Dermis microvascular lymphatic vessel endothelial cell (primary cell): ENCODE measurements at places on chromosomes 16 and 17. TPM values are rescaled to one million over a fixed set of nuclear protein-coding genes. Genes with fewer than 3 reads are reported as not detected.
A peak's percentile ranks its signal among the peaks of the same experiment; 100 is the strongest.

DNA sequence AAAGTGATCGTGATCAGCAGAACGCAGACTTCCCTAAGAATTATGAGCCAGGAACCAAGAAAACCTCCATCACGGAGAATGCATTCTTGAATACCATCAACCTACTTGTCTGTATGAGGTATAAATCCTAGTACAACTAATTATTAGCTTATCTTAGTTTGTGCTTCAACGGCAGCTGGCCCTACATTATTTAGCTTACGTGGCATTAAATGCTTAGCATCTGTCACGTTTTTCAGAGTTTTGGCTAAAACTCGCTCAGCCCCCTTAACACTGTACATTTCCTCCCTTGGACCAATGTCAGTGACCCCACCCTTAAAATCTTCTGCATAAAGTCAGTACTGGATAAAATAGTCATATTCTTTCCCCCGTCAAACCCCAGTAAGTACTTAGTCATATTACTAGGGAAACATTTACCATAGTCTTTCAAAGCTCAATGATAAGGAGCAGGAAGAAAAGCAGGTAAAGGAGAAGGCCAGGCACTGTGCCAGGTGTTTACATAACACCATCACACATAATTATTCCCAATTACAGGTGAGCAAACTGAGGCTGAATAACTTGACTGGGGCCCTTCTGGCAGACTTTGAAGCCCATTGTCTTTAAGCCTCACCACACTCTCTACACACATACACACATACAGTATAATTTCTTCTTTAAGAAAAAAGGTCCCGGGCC lies 16.6 kb upstream of the TXNDC11 start:
- no peak for DNase-seq

GRCh38 chr17:82107341-82107860 lies 9.4 kb upstream of the FASN start:
- no peak for DNase-seq

- DNase-seq = peak; percentile 88
Measured at GRCh38 chr17:7234083-7234951, at the start of gene DVL2. Gene DVL2, minus strand, starts transcription at chr17:7234517. Its CDS starts 255 bp downstream, at chr17:7234262.

DNA sequence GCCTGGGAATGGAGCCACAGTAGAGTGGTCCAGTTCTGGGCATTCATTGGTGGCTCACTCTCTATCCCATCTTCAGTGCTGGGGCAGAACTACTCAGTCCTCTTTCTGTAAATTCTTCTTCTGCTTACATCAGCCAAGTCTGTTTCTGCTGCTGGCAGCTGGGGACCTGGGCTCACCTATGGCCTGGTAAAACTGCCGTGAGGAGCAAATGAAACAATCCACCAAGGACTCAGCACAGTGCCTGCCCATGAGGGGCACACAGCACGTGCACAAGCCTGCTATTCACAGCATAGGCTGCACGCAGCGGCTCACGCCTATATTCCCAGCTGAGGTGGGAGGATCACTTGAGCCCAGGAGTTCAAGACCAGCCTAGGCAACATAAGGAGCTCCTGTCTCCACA lies 30.9 kb upstream of the SNN start:
- DNase-seq = no peak

- no peak for DNase-seq
Measured at GRCh38 chr17:5264893-5265292, 17.2 kb upstream of the RABEP1 start.

GRCh38 chr17:19387921-19388521 lies 1.0 kb upstream of the MFAP4 start:
- DNase-seq = no peak

GRCh38 chr16:46688101-46688653 lies 801 bp downstream of the VPS35 start:
- DNase-seq = no peak

DNA sequence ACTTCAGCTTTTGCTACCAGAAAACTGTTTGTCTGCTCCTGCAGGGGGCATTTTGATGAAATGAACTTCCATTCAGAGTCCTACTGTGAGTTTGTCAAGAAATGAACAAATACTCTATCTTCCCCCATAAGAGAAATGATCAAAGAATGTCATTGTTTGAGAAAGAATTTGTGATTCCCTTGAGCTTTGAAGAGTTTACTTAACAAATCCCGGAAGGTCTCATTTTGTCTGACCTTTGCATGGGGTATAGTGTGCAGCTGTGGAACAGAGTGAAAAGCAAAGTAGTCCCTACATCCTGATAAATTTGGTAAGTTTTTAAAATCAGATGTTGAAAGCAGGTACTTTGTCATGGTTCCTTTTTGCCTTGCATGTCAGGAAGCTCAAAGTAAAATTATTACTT lies 178.0 kb downstream of the ABCC12 start:
- no peak for DNase-seq

DNA sequence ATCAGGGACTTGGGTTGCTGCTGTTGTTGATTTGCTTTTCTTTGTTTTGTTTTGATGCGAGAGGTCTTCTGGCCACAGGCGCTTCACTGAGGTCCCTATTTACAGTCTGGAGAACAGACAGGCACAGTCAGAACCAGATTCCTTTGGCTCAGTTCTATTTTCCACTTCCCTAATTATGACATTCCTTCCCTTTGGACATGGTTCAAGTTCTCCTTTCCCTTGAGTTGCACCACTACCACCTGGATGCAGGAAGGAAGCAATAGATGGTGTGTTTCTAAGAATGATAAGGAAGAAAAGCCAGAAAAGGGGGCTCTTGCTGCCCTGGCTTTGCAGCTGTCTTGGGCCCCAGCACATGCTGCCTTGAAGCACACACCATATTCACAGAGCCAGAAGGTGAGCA lies 160.6 kb downstream of the MAF start:
- DNase-seq = no peak

GRCh38 chr17:7443499-7444485 lies 1.1 kb upstream of the CHRNB1 start:
- no peak for DNase-seq

DNA sequence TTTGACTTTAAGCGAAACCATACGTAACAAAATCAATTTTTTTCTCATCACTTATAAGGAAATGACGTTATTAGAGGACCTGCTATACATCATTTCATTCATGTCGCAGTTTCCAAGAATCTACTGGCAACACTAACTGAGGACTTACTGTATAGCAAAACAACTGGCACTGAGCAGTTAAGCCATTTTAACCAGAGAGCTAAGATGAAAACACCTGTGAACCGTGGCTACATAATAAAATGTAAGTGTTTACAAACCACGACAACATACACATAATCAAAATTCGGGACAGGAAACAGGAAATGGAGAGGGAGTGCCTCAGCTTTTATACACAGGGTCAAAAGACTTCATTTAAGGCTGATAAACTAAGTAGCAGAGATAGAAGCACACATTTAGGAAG lies 29.5 kb downstream of the METTL16 start:
- DNase-seq = no peak

DNA sequence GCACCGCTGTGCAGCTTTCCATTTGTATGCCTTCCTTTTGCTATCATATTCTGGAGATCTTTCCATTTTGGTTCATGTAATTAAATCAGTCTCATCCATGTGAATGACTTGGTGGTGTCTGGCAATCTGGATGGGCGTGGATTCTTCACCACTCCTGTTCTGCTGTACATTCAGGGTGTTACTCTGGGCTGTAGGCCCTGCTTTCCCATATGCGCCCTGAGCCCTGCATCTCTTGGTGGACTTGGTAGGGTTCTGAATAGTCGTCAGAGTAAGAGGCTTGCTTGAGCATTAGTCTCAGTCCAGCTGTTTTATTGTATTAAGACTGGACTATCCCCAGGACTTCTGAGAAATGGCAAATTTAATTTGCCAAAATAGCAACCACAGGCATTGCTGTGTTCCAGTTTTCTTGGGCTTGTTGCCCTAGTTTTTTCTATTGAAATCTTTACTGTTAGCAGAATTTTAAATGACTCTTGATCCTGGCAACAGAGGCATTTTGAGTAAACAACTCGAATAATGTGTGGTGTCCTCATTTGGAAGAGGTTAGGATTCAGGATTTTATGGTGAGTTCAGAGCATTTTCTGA lies 14.9 kb downstream of the BANP start:
- DNase-seq = no peak

DNA sequence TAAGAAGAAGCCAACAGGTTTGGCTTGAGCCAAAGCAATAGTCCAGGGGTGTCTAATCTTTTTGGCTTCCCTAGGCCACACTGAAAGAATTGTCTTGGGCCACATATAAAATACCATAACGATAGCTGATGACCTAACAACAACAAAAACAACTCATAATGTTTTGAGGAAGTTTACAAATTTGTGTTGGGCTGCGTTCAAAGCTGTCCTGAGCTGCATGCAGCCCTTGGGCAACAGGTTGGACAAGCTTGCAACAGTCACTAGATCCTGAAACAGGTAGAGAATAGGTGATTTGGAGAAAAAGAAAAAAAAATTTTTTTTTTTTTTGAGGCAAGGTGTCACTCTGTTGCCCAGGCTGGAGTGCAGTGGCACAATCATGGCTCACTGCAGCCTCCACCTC lies 4.5 kb downstream of the CRYBA1 start:
- DNase-seq = no peak

DNA sequence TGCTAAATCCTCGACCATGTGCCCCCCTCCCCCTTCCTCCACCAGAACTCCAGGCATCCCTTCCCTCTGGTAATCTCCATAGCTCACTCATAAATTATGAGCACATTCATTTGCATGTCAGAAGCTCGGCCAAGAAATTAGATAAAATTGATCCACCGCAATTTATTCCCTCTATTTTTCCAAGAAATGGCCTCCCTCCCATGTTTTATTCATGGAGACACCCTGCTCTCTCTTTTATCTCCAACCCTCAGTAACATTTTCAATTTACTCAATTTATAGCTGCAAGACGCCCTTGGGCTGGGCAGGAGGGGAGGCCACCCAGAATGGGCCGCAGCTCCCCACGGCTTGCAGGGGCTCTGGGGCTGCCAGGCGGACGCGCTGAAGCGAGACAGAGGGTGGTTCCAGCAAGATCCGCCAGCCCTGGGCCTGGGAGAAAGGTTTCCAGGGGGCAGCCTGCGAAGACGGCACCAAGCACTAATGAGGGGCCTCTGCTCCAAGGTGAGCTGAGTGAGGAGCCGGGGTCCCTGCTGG lies 54.7 kb upstream of the ZNF423 start:
- DNase-seq = no peak

- no peak for DNase-seq
Measured at GRCh38 chr17:37849617-37849972, 74.6 kb upstream of the TBC1D3K start.

DNA sequence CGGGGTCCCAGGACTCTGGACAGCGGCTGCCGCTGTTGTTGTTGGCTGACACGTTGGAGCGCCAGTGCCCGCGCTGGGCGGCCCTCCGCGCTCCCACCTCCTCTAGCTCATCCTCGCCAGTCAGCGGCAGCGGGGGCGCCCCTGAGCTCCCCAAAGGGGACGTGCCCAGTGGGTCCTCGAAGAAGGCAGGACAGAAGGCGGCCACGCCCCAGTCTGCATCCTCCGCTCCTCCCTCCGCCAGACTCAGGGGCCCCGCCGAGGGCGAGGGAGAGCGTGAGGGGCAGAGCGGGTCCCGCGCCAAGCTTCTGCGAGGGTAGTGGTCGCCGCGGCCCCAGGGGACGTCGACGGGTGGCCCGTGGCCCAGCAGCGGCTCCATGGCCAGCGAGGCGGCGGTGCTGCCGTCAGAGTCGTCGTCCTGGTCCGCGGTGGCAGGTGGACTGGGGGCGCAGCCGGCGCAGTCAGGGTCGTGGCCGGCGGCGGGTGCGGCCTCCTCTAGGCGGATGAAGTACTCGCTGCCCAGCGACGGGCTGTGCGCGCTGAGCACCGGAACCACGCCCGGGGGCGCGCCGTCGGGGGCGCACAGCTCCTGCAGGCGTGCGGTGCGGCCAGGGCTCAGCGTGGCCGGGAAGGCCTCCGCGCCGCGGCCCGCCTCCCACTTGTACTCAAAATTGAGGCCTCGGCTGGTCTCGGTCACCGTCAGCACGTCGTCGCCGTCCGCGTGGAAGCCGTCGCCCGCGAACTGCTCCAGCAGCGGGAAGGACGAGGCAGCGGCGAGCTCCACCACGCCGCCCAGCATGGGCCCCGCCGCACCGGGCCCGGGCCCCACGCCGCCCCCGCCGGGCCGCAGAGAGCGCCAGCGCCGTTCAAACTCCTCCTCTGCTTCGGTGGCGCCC lies 43.2 kb upstream of the PVALEF start:
- no peak for DNase-seq

GRCh38 chr16:1800701-1801100 lies 7.2 kb upstream of the IGFALS start:
- no peak for DNase-seq

DNA sequence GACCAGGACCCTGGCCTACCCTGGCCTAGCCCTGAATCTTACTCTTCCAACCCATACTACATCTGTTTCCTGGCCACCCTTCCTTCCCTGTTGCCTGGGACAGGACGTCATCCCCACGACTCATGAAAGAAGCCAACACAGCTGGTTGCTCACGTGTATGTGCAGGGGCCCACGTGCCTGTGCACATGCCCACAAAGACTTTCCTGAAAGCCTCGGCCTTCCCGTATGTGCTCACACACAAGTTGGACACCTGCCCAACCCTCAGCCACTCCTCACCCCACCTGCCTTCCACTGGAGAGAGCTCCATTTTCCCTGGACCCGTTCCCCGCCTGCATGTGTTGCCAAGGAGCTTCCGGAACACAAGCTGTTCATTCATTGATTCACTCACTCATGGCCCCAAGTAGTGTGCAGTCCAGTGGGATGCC lies 7.0 kb downstream of the PLXDC1 start:
- DNase-seq = peak; percentile 93

DNA sequence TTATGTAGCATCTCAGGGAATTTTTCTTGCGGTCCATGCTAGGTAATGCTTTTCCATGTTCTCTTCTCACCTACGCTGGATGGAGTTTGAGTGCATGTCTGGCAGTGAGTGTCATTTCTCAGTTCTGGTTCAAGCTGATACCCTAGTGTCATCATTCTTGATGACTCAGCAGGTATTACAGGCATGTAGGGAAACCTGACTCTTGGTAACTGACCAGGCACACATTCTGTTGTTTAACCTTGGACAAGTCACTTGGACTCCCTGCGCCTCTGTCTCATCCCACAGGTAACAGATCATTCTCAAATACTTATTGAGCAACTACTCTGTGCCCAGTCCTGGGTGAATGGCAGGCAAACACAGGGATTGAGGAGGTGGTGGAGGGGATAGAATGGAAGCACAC lies 6.8 kb upstream of the RBFOX1 start:
- no peak for DNase-seq

DNA sequence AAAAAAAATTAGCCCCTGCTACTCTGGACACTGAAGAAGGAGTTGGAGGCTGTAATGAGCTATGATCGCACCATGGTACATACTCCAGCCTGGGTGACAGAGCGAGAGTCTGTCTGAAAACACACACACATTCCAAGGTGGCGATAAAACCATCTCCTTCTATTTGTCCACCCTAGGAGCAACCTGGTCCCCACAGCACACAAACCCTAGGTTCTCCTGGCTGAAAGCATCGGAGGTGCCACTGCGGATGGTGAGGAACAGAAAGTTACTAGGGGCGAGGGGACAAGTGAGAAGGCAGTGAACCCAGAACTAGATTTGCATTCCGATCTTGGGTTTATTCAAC lies 1.4 kb upstream of the ECI1 start:
- no peak for DNase-seq

EXOC3L1 gene
- 38.8 and 57.7 TPM in 2 replicates for total RNA-seq

LITAF gene
- total RNA-seq = 0.90 and 3.8 TPM in 2 replicates

EXOSC6 gene
- 28.2 and 40.0 TPM in 2 replicates for total RNA-seq

KRTAP9-8 gene
- total RNA-seq = not detected in 2 replicates

CLEC18A gene
- 0.13 TPM in 2 replicates for total RNA-seq

KRTAP4-6 gene
- not detected in 2 replicates for total RNA-seq

ADAD2 gene
- not detected in 2 replicates for total RNA-seq

XPO6 gene
- total RNA-seq = 59.4 and 64.2 TPM in 2 replicates

COPZ2 gene
- total RNA-seq = 5.5 and 9.5 TPM in 2 replicates

HS3ST4 gene
- 0.13 TPM in 1 of 2 replicates, not detected in the other for total RNA-seq

CDK5R1 gene
- 1.3 and 1.6 TPM in 2 replicates for total RNA-seq
